SJSA1 (cell line): ENCODE measurements at places on chromosomes 6 and 20. TPM values are rescaled to one million over a fixed set of nuclear protein-coding genes. Genes with fewer than 3 reads are reported as not detected.

The PTCRA gene
- not detected in 2 replicates for total RNA-seq

GRCh38 chr6:87122477-87122876 lies 27.6 kb upstream of the CGA start:
- DNase-seq, result no peak

GRCh38 chr20:47357296-47358038 lies 968 bp upstream of the ZMYND8 start:
- DNase-seq, result peak; percentile 87

The HSF2 gene
- 18.9 and 36.8 TPM in 2 replicates for total RNA-seq

- DNase-seq, result no peak
Observed at GRCh38 chr6:152695372-152696045, 2.2 kb upstream of the MYCT1 start.

DNA sequence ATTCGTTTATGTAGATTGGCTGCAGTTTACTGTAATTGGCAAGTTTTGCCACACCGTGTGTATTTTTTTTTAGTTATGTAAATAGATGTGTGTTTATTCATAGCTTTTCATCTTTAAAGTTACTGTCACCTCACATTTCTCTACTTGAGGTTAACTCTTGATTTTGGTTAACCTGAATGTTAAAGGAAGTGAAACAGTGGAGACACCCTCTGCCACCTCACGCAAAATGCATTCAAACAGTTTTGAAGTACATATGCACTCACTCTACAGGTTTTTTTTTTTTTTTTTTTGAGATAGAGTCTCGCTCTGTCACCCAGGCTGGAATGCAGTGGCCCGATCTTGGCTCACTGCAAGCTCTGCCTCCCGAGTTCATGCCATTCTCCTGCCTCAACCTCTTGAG lies 17.7 kb downstream of the OR2A4 start:
- no peak for DNase-seq

- no peak for DNase-seq
Observed at GRCh38 chr20:25199473-25200260, 4.2 kb downstream of the ENTPD6 start.

GRCh38 chr6:44548319-44548718 lies 160.8 kb downstream of the CDC5L start:
- DNase-seq, result no peak

DNA sequence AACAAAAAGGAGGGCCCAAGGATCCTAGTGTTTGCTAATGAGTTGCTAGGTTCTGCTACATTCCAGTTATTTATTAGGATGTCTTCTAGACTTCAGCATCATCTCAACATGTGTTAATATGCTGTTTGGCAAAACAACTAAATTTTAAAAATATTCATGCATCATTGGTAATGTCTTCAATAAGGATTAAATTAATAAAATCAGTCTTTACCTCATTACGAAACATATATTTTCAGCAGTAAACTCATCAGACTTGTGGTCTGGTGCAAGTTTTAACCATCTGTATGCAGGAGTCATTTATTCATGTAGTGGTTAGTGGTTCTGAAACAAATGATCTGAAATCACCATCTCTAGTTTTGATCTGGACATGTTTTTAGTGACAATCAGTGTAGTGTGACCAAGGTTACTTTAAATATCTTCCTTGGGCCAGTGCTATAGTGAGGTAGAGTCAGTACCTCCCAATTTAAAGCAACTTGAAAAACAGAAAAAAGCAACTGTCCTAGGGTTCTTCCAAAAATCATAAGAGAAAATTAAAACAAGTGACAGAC lies 85.0 kb upstream of the KCNK16 start:
- DNase-seq, result no peak

The POPDC3 gene
- total RNA-seq, result 41.7 and 51.3 TPM in 2 replicates

- DNase-seq, result no peak
Observed at GRCh38 chr20:23122796-23123655, 36.9 kb upstream of the CD93 start.

The GABRR2 gene
- total RNA-seq, result 0.09 TPM in 1 of 2 replicates, not detected in the other

GRCh38 chr6:17600527-17601385 lies 654 bp downstream of the FAM8A1 start:
- DNase-seq, result peak; percentile 47

GRCh38 chr6:113886512-113886911 lies 29.4 kb downstream of the MARCKS start:
- no peak for DNase-seq

GRCh38 chr6:118371955-118372354 lies 176.1 kb upstream of the PLN start:
- no peak for DNase-seq

The TFAP2C gene
- 0.92 and 1.1 TPM in 2 replicates for total RNA-seq

DNA sequence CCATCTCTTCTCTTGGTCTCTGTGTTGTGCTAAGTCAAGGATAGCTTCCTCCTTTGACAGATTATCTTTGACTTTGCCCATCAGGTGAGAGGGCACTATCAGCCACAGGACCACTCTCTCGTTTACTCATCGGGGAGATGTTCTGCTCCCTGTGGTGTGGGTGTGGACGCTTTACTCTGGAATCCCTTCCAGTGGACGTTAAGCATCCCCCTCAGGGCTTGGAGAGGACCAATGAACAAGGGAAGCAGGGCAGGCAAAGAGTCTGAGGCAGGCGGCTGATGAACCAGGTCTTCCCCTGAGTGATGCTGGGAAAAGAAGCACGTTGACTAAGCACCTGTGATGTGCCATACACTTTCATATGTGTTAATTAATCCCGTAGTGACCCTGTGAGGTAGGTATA lies 21.0 kb upstream of the RNF24 start:
- no peak for DNase-seq

GRCh38 chr6:8888468-8888867 lies 453.1 kb upstream of the SLC35B3 start:
- DNase-seq, result no peak

GRCh38 chr20:49858076-49858585 lies 45.5 kb downstream of the SLC9A8 start:
- no peak for DNase-seq

The SLC35F1 gene
- 0.05 TPM in 1 of 2 replicates, not detected in the other for total RNA-seq

DNA sequence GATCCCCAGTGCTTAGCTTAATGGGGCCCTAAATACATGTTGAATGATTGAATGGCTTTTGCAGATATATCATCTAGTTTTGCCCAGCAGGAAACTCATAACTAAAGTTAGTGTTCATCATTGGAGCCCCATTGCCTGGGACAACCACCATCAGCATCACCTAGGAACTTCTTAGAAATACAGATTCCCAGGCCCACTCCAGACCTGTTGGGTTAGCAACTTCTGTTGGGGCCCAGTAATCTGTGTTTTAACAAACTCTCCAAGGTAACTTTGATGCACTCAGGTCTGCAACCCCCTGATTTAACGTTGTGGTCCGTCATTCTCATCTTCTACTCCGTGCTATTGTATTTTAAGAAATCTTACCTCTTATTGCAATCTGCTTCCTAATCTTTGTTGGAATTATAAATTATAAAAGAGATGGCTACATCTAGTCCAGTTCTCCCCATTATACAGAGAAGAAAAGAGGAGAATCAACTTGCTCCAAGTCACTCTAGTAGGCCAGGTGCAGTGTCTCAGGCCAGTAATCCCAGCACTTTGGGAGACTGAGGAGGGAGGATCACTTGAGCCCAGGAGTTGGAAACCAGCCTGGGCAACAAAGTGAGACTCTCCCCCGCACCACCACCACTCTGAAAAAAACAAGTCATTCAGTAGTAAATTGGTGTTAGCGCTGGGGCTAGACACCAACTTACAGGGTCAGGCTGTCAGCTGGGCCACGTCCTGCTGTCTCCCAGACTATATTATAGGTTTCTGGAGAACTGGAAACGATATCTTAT lies 13.7 kb downstream of the FOXP4 start:
- DNase-seq, result no peak

The SH3BGRL2 gene
- 4.7 and 6.8 TPM in 2 replicates for total RNA-seq

DNA sequence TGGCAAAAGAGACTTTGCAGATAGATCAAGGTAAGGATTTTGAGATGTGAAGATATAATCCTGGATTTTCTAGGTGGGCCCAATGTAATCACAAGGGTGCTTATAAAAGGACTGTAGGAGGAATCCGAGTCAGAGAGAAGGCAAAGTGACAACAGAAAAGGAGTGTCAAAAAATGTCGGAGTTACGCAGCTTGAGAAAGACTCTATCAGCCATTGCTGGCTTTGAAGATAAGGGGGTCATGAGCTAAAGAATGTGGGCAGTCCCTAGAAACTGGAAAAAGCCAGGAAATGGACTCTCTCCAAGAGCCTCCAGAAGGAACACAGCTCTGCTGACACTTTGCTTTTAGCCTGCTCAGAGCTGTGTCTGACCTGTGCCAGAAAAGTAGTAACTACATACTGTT lies 8.7 kb upstream of the RWDD1 start:
- DNase-seq, result no peak

DNA sequence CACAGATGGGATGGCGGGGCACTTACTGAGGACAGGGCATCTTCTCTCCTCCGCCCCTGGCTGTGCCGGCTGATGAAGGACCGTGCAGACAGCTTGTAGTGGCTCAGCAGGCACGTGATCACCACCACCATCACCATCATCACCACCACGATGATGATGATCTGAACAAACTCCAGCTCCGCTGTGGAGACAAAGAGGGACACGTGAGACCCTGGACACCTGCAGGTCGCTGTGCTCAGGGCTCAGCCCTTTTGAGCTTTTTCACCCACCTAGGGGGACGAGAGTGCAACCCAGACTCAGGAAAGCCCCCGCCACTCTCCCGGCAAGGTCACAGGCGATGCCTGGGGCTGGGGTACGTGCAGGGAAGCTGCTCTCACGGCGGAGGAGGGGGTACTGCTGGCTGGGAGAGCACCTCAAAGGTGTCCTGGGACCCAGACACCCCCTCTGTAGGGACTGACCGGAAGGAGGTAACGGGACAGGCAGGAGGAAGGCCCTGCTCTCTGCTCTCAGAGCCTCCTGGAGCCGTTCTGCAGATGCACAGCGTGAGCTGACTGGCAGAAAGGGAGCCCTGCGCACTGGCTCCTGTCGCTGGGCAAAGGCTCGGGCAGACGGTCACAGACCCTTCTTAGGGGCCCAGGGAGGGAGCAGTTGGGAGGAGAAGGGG lies 39.4 kb upstream of the ZBP1 start:
- DNase-seq, result no peak

The SLC17A4 gene
- total RNA-seq, result not detected in 2 replicates

DNA sequence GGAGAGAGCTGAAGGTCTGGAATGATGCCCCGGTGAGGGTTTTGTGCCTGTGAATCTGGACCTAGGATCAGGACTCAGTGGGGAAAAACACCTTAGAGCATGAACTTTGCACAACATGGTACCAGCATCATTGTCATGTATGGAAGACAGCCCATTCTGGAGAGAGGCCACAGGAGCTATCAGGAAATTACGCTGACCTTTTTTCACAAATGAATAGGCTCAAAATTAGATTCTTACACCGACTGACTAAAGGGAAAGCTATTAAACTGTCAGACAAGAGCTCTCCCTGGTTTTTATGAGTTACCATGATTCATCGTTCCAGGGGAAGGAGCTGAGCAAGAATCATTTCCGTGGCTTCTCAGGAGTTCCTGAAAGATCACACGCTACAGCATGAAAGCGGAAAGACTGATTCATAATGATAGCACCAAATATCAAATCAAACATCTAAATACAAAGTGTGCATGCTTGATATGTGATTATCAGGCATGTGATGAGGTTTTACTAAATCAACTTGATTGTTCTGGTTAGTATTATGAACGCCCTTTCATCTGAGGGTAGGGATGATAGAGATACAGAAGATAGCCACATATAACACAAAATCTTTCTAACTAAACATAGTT lies 224.9 kb upstream of the SMLR1 start:
- DNase-seq, result peak; percentile 83

The FRMD1 gene
- total RNA-seq, result not detected in 2 replicates

- peak; percentile 85 for DNase-seq
Observed at GRCh38 chr6:15329197-15329671, 83.4 kb downstream of the JARID2 start.

The SAMD3 gene
- total RNA-seq, result 0.29 TPM in 1 of 2 replicates, not detected in the other

GRCh38 chr6:27667657-27668441 lies 194.9 kb upstream of the ZNF184 start:
- DNase-seq, result no peak

The RIN2 gene
- total RNA-seq, result 15.7 and 19.0 TPM in 2 replicates

The EYA4 gene
- total RNA-seq, result 0.05 TPM in 1 of 2 replicates, not detected in the other

The AGPAT4 gene
- total RNA-seq, result 6.2 and 6.7 TPM in 2 replicates

DNA sequence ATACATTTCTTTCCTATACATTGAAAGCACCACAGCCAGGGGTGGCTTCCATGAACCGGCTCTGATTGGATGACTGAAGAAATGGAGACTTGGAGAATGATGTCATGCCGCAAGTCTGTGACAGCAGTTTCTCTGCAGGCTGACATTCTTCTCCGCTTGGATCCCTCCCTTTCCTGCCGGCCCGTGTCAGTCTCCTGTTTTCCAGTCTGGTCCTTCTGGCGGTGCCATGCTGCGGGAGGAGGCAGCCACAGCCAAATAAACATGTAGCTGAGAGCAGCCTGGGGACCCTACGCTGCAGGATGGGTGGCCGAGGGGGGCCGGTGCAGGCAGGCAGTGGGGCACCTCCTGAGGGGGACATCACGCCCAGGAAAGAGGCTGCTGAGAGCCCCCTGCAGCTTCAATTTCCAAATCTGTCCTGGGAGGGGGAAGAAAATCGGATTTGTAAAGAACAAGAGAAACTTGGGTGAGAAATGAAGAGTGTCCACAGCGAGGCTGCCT lies 178.0 kb downstream of the TAF4 start:
- no peak for DNase-seq

GRCh38 chr6:43231053-43231452 lies 1.8 kb upstream of the DNPH1 start:
- DNase-seq, result no peak

DNA sequence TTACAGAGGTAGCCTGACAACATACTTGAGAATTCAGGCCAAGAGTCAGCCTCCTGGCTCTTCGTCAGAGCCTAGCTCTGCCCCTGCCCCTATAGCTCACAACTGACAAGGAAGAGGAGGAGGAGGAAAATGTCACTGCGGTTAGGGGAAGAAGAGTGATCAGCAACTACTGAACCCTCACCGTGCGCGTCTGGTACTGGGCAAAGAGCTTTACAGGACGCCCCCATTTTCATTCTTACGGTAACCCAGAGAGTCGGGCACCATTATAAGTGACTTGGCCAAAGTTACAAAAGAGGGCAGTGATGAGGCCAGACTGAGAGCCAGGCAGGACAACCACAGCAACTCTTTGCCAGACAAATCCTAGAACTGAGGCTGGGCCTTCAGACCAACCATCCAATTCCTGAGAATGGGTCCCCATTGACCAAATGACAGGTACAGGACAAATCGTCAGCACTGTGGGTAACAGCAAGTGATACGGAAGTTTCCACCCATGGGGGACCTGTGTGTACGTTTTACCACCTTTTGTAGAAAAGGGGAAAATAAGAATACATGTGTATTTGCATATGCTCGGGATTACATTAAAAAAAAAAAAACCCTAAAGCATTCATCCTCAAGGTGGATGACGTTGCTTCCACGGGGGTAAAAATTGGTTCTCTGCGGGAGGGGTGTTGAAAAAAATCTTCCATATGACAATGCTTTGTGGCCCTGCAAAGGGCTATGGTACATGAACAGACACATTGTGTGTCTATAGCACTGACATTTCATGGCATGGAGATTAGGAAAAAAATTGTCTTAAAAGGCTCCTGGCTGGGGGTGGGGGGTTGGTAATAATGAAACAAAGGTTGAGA lies 118.0 kb downstream of the NFATC2 start:
- no peak for DNase-seq

The EEF1A2 gene
- total RNA-seq, result 5.2 and 13.0 TPM in 2 replicates
